ENCODE measurements at places on chromosomes 13 and 19.

- DNase-seq = no peak
These were observed 636 bp upstream of the ZNF579 start for GRCh38 chr19:55581145-55581822.

- no peak for DNase-seq
These were observed 21.8 kb downstream of the DHRS12 start for GRCh38 chr13:51782026-51782710.

DNA sequence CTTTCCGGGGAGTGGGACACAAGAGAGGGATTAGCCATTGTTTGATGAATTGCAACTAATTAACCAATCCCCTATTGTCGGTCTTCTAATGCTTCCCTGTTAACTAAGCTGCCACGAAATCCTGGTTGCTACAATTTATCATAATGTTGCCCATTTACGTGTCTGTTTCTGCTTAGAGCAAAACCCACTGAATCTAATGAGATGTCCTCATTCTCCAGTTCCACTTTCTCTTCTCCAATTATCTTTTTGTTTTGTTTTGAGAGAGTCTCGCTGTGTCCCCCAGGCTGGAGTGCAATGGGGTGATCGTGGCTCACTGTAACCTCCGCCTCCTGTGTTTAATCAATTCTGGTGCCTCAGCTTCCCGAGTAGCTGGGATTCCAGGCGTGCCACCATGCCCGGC is 5.2 kb upstream of the DPP9 start:
- DNase-seq = no peak

GRCh38 chr19:4403005-4403761 is 743 bp downstream of the CHAF1A start:
- DNase-seq = peak; percentile 12

DNA sequence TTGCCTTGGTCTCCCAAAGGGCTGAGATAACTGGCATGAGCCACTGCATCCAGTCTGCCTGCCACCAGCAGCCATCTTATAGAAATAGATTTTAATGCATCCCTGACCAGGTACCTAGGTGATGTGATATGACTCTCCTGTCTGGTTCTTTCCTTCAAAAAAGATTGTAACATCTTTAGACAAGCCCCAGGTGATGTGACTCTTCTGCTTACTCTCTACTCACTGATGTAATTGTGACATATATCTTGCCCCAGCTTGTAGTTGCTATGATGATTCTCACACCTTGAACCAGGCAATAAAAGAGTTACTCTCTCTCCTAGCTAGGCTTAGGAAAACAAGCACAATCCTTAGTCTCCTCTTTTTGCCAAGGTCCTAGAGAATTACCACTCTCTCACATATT is 30.6 kb upstream of the ZNF681 start:
- DNase-seq = no peak

- no peak for DNase-seq
These were observed 108.2 kb downstream of the DACH1 start for GRCh38 chr13:71758828-71759227.

- peak; percentile 64 for DNase-seq
These were observed 3.0 kb downstream of the HPN start for GRCh38 chr19:35044317-35045117.

GRCh38 chr19:29528946-29529645 is 3.3 kb downstream of the VSTM2B start:
- DNase-seq = no peak

DNA sequence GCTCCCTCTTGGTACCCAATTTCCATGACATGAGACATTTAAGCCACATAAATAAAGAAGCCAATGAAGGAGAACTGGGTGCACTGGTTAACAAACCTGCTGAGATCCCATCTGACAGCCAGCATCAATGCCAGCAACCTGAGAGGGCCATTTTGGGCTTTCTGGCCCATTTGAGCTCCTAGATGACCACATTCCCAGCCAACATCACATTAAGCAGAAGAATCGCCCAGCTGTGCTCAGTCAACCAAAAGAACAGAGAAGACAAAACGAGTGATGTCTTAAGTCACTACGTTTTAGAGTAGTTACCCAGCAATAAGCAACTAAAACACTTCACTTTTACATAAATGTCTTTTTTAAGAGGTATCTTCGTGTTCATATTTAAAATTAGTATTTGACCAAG is 21.9 kb downstream of the LCP1 start:
- no peak for DNase-seq

GRCh38 chr13:28128030-28128429 is 10.3 kb upstream of the PAN3 start:
- DNase-seq = no peak

DNA sequence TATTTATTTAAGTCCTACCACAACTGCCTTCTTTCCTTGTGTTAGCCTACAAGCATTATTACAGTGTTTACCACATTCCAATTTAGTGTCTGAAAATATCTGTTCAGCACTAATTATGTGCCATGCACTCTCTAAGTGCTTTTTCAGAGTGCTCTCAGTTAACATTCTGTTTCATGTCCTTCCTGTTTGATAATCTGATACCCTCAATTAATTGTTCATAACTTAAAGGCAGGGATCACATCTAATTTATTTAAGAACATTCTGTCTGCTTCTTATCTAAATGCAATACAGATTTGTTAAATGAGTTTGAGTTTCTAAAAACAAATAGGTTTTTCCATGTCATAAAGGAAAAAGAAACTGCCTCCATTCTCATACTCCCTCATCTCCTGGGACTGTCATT is 649.6 kb upstream of the ATXN8OS start:
- DNase-seq = no peak

GRCh38 chr13:27929868-27930267 is 10.1 kb downstream of the PDX1 start:
- DNase-seq = no peak

- DNase-seq = no peak
These were observed 109.8 kb downstream of the EFNB2 start for GRCh38 chr13:106425661-106426060.

- DNase-seq = no peak
These were observed 18.7 kb downstream of the PAF1 start for GRCh38 chr19:39372047-39372802.

- no peak for DNase-seq
These were observed 76.9 kb downstream of the COL4A1 start for GRCh38 chr13:110229905-110230563.

- no peak for DNase-seq
These were observed 6.5 kb downstream of the KCNN4 start for GRCh38 chr19:43774103-43774939.

DNA sequence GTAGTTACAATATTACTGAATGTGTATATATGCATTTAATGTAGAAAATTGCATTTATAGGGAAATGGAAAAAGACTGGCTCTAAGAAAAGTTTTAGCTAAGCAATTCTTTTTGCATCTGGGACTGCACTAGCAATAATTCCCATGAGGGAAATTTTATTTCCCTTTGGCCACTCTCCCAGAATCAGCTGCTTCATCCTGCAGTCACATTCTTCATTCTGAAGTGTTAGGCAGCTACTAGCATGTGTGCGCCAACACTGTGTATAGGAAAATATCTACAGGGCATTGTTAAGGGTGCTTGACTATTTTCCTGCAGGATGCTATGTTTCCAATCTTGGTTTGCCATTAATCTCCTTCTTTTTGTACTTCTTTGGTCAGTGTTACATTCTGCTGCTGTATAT is 312.8 kb upstream of the PCDH20 start:
- no peak for DNase-seq

DNA sequence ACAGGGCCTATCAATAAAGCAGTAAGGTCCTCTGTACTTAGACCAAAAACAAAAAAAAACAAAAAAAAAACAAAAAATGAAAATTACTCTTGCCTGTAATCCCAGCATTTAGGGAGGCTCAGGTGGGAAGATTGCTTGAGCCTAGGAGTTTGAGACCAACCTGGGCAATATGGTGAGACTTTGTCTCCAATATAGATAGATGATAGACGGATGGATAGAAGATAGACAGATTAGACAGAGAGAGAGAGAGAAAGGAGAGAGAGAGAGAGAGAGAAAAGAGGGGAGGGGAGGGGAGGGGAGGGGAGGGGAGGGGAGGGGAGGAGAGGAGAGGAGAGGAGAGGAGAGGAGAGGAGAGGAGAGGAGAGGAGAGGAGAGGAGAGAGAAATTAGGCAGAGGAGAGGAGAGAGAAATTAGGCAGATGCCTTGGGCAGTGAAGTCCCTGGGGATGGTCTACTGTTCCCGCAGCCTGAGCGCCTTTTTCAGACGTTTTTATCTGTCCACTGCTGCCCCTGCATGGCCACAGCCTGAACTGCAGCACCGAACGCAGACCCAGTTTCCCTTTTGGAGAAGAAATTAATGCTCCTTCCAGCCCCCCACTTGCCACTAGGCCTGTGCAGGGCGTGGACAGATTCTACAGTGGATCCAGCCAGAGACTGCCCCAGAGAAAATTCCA is 9.8 kb upstream of the ZNF627 start:
- DNase-seq = peak; percentile 76

DNA sequence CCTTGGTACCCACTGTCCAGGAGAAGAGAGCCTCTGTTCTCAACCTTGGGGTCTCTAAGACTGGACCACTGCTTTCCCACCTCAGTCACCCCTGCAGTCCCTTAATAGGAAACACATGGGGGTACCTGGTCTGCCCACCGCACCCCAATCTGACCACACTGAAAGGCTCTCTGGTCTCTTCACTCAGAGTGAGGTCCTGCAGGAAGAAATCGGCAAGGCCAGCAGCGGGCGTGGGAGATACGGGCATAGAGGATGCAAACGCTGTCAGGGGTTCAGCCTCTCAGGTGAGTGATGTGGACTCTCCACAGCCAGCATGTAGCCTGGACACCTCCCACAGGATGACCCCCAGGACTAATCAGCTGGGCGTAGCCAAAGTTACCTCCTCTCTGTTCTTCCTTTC is 3.5 kb downstream of the SIGLEC9 start:
- no peak for DNase-seq

GRCh38 chr13:19053561-19053960 is 128.1 kb downstream of the TUBA3C start:
- DNase-seq = no peak

GRCh38 chr13:59865398-59865797 is 298.3 kb downstream of the DIAPH3 start:
- DNase-seq = no peak

DNA sequence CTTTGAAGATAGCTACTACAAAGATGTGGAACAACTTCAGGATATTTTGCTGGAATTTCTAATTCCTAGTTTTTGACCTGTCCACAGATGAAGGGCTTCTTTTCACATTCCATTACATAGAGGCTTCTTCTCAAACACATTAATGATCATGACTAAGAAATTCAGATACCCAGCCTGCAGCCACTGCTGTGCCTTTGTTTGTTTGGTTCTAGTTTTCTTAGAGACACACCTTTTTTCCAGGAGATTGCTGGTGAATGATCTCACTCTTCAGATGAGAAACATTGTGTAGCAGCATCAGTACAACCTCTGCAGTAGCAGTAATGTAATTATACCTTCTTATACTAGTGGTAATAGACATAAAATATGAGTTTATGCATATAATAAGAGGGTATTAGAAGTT is 5.0 kb downstream of the TDRD3 start:
- no peak for DNase-seq

DNA sequence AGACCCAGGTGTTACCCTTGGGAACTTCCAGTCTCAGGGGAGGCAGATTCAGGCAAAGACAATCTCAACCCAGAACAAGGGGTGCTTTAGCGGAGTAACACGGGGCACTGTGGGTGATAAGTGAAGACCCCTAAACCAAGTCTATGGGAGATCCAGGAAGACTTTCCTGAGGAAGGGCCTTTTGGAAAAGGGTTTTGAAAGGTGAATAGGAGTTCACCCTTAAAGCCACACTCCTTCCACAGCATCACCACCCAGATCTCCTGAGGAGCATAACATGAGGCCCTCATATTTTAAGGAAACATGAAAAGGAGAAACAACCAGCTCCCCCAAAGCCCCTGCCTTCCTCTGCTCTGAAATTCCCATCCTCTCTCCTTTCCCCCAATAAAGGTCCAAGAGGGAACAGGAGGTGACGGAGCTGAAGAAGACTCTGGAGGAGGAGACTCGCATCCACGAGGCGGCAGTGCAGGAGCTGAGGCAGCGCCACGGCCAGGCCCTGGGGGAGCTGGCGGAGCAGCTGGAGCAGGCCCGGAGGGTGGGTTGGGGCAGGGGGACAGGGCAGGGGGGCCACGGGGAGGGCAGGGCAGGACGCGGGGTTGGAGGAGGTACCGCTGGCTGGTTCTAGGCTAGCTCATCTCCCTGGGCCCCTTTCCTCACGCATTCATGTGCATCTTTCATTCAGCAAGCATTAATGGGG is 52.7 kb downstream of the KCNC3 start:
- DNase-seq = no peak

DNA sequence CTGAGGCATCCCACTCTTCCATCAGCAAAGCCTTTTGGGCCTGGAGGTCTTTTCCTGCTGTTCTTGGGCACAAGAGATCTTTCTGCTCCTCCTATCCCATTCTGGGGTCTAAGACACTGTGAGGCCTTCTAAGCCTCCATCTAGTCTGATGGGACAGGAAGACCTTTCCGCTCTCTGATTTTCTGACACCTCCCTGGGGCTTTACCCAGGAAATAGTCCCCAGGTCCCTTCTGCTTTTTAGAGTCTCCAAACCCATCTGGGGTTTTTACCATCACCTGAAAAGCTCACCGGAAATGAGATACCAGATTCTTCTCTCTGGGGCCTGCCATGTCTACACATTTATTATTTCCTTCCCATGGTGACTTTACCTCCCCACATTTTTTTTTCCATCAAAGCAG is 21.1 kb downstream of the CLEC17A start:
- DNase-seq = no peak

GRCh38 chr19:17541184-17541759 is 14.2 kb upstream of the COLGALT1 start:
- no peak for DNase-seq

DNA sequence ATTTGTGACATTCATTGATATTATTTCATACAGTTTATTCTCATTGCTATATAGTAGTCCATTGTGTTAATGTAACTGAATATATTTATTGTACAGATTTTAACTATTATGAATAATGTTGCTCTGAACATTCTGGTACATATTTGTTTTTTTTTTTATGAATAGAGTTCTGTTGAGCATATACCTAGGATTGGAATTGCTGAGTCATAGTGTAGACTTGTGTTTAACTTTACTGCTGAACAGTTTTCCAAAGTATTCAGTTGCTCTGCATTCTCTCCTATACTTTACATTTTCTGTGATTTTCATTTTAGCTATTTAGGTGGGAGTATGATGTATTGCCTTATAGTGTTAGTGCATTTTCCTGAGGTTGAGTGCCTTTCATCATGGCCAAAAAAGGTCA is 97.5 kb downstream of the MAB21L1 start:
- no peak for DNase-seq

DNA sequence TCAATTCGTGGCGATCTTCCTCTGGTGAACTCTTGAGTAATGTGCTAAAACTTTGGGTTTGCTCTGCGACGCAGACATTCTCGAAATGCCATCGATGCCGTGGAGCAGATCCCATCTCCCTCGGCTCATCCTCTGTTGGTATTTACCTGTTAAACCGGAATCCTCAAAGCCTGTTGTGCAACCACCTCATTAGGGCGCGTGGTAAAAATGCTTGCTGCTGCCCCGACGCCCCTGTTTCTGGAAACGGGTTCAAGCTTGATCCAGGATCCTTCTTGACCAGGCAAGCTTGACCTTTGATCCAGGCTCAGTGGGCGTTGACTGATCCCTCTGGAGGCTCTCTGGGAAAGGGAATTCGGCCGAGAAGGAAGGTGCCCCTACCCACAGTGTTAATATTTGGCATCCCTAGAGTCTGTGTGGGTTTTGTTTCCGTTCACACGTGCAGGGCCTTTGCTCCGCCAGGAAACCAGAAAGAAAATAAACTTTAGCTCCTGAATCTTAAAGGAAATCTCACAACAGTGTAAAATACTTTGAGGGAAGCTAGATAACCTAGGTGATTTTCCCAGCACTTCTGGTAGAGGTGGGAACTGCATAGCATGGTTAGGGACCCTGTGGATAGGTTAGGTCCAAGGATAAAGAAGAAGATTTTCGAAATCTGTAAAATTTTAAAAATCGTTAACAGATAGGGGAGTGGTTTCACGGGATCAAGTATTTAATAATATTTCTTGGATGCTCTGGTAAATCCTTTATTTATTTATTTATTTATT is 1.1 kb downstream of the LSM14A start:
- no peak for DNase-seq
